ENCODE measurements at places on chromosomes 5 and 9. TPM values are rescaled to one million over a fixed set of nuclear protein-coding genes. Genes with fewer than 3 reads are reported as not detected.

GRCh38 chr5:23013395-23013998 lies 160.4 kb upstream of the CDH12 start:
- DNase-seq: no peak

- DNase-seq: no peak
These were observed 173.1 kb downstream of the CACNA1B start for GRCh38 chr9:138050472-138051330.

The PCDHGA6 gene
- total RNA-seq: 12.3 TPM

The DMRTA1 gene
- total RNA-seq: 0.78 TPM

- no peak for DNase-seq
These were observed 127.0 kb upstream of the VLDLR start for GRCh38 chr9:2494562-2494961.

GRCh38 chr9:73153793-73154227 lies 2.1 kb downstream of the ANXA1 start:
- DNase-seq: no peak

GRCh38 chr5:107541400-107541799 lies 129.3 kb downstream of the EFNA5 start:
- no peak for DNase-seq

DNA sequence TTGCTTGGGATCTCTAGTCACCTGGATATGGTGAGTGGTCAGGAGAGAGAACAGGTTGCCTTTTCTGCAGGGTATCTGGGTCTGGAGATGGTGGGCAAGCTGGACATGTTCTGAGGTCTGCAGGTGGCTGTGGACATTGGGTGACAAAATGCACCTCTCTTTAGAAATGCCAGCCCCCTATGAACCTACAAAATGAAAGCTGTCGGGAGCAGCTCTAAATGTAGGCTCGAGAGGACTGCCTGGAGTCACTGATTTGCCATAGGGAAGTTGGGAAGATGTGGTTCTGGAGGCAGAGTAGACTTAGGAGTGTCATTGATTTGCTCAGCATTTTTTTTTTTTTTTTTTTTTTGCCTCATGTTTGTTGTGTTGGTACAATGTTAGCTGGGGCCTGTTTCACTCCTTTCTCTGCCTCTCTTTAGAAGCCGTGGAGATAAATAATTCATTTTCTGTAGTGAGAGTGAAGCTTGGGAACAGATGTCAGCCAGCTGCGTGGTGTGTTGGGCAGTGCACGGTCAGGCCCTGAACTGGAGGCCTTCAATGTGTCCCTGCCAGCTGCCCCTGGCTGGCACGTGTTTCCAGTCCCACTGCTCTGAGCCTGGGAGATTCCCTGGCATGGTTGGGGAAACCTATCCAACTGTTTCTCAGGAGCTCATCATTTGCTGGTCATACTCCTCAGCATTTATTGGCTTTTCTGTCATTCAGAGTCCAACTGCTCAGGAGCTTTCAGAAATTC lies 5.4 kb downstream of the RGS3 start:
- DNase-seq: no peak

- DNase-seq: no peak
These were observed 179.2 kb downstream of the HSPA4 start for GRCh38 chr5:133230823-133231578.

GRCh38 chr9:131721076-131721475 lies 18.8 kb downstream of the RAPGEF1 start:
- no peak for DNase-seq
